ENCODE measurements at places on chromosomes 3 and 15. TPM values are rescaled to one million over a fixed set of nuclear protein-coding genes. Genes with fewer than 3 reads are reported as not detected.

DNA sequence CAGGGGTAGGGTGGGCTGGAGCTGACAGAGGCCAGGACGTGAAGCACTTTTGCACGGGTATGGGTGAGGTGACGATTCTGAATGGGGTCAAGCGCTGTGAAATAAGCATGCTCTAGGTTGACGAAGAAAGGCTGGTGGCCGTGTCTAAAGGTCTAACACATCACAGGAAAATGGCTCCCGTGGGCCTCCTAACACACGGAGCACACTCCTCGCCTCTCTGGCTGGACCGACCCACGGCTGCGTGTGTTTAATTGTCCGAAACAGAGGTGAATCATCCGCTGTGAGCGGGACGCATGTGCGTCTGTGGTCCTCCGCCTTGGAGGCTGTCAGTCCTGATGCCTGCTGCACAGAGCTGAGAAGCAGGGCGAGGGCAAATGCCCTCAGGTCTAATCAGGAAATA, 130.6 kb downstream of the NSMCE3 start:
- DNase-seq: no peak

Gene GPR149
- total RNA-seq: not detected

- DNase-seq: peak; percentile 78
Measured at GRCh38 chr15:89197503-89197971, 23.8 kb downstream of the RLBP1 start.

Gene FANCD2OS
- total RNA-seq: not detected

GRCh38 chr3:13427662-13428603, 7.8 kb upstream of the NUP210 start:
- peak; percentile 13 for DNase-seq

- DNase-seq: no peak
Measured at GRCh38 chr3:195047536-195047935, 223.4 kb downstream of the XXYLT1 start.

GRCh38 chr3:24100696-24101402, 155.8 kb downstream of the NR1D2 start:
- no peak for DNase-seq
